Breast epithelium (tissue), 4 donors: ENCODE measurements at places on chromosomes 3 and 15. TPM values are rescaled to one million over a fixed set of nuclear protein-coding genes. Genes with fewer than 3 reads are reported as not detected.
A peak's percentile ranks its signal among the peaks of the same experiment; 100 is the strongest.

The RPLP1 gene
- total RNA-seq = 881 TPM

DNA sequence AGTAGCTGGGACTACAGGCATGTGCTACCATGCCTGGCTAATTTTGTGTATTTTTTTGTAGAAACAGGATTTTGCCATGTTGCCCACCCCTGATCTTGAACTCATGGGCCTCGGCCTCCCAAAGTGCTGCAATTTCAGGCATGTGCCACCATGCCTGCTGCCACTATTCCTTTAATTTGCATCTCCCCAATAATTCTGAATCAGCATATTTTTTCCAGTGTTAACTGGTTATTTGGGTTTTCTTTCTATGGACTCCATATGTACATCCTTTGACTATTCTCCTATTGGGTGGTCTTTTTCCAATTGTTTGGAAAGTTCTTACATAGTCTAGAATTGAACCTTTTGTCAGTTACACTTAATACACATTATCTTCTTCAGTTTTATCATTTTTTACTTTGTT is 28.1 kb downstream of the HLTF start:
- peaks cover 3% of the 10 kb centered on the region for H3K36me3 ChIP-seq
- DNase-seq = no peak
- no peak overlapping the region for H3K4me3 ChIP-seq
- no peaks in the 10 kb centered on the region for H3K4me1 ChIP-seq

DNA sequence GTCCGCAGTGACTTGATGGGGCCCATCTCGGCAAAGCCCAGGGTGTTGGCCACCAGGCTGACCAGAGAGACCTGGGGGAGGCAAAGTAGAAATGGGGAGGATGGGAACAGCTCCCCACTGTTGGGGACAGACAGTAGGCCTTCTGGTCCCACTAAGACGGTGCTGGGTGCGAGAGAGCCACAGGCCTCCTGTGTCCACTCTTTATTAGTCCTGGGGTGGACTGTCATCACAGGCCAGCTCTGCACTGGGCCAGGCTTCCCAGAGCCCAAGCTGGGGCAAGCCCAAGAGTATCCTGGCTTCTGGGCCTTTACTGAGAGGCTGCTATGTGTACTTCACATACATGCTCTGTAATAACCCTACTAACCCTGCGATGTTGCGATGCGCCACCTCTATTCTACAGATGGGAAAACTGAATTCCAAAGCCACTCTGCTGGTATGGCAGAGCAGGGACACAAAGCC is 66.4 kb downstream of the EXOG start:
- H3K4me3 ChIP-seq = no peak overlapping the region
- DNase-seq = no peak
- no peaks in the 10 kb centered on the region for H3K27me3 ChIP-seq
- no peaks in the 10 kb centered on the region for H3K4me1 ChIP-seq

DNA sequence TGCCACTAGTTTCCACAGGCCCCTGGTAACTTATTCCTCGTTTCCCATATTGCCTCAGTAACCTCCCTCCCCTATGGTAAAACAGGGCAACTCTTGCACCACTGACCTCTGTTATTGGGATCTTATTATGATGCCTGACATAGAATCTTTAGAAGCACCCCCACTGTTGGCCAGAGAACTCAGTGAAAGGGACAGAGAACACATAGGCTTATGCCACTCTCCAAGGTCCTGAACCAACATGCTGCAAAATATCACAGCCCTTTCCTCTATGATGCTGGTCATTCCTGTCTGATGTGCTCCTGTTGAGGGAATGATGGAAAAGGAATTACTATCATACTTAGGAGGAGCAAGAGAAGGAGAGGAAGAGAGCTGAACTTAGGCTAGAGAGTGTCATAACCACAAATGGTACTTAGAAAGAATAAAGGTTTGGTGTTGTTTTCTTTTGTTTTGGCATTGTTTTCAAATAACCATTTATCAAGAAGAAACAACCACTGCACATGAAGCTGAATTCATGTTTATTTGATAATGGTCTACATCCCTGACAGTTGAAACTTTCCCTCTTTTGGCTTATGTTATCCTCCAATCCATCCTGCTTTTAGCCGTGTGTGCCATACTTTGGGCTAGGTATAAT is 330.2 kb downstream of the EPHB1 start:
- no peaks in the 10 kb centered on the region for H3K4me1 ChIP-seq
- DNase-seq = no peak
- H3K27ac ChIP-seq = no peak overlapping the region
- no peak overlapping the region for H3K4me3 ChIP-seq

The RETNLB gene
- total RNA-seq = not detected

- DNase-seq = no peak
- H3K4me3 ChIP-seq = no peak overlapping the region
- H3K36me3 ChIP-seq = no peaks in the 10 kb centered on the region
- H3K4me1 ChIP-seq = no peaks in the 10 kb centered on the region
Measured at GRCh38 chr15:100112061-100112420, 229.7 kb downstream of the ADAMTS17 start.

- DNase-seq = no peak
- H3K4me1 ChIP-seq = no peaks in the 10 kb centered on the region
- H3K27me3 ChIP-seq = no peaks in the 10 kb centered on the region
- H3K36me3 ChIP-seq = no peaks in the 10 kb centered on the region
Measured at GRCh38 chr3:143413372-143413771, 293.8 kb downstream of the CHST2 start.

DNA sequence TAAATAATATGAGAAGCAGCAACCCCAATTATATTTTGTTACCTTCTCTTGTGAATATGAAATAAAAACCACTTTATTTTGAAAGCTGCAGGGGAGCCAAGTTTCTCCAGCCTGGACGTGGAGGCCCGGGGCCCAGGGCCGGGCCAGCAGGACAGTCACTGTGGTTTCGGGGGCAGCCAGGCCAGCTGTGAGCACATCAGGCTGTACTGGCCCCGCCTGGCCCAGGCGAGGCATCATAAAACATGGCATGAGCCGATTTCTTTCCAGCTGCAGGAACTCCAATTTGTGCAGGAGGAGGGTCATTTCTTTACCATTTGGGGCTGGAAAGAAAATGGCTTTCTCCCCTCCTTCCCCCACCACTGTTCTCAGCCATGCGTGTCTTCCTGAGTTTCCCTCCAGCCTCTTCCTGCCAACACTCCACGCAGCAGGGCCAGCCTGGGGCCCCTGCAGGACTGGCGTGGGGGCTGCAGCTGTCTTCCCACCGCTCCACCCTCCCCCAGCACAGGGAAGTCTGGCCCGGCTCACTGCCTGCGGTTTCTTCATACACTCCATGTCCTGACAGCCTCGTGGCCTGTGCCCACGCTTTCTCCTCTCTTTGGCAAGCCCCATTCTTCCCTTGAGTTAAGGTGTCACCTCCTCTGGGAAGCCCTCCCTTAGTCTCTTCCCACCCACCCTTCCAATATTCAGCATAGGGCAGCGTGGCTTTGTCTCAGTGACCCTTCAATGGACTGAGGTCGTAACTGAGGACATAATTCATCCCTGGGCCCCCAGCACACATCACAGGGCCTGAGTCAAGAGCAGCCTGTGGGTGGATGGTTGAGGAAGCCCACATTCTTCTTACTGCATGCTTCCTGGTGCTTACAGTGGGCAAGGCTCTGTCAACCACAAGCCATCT is 135.8 kb downstream of the CHSY1 start:
- peak overlapping the region; percentile 72 for H3K27ac ChIP-seq
- no peak for DNase-seq
- H3K36me3 ChIP-seq = no peaks in the 10 kb centered on the region
- H3K4me1 ChIP-seq = peaks cover 6% of the 10 kb centered on the region
- no peaks in the 10 kb centered on the region for H3K27me3 ChIP-seq
- peak overlapping the region; percentile 7 for H3K4me3 ChIP-seq
